ENCODE measurements at places on chromosomes 3 and 15.
A peak's percentile ranks its signal among the peaks of the same experiment; 100 is the strongest.

GRCh38 chr3:178084938-178085816 lies 451.1 kb upstream of the KCNMB2 start:
- peak; percentile 70 for DNase-seq

GRCh38 chr3:50708620-50709019 lies 33.9 kb downstream of the DOCK3 start:
- DNase-seq = no peak

DNA sequence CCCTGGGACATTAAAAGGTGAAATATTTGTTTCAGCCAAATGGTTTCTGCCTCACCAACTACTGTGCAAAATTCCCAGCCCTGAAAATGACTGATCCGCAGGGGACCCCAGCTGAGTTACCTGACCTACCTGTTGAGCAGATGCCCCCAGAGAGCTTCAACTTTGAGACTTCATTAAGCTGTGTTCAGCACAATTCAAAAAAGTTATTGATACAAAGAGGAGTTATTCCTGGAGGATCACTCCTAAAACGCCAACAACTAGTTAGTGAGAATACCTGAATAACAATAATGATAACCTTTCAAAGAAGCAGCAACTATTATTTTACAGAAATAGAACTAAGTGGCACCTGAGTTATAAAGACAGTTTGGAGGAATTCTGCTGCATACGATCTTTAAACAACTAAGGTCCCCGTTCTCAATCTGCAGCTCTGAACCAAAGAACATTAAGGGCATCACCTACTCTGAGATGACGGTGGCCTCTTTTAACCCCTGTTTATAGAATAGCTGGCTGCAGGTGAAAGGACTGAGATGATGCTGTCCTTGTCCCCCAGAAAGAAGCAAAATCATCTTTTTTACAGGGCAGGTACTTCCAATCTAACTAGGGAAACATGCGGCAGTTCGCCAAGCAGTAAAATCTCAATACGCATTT lies 659 bp downstream of the GADL1 start:
- no peak for DNase-seq

- no peak for DNase-seq
Measured at GRCh38 chr3:59576606-59577005, 526.8 kb upstream of the CFAP20DC start.

GRCh38 chr3:186171521-186171920 lies 62.6 kb upstream of the ETV5 start:
- no peak for DNase-seq

DNA sequence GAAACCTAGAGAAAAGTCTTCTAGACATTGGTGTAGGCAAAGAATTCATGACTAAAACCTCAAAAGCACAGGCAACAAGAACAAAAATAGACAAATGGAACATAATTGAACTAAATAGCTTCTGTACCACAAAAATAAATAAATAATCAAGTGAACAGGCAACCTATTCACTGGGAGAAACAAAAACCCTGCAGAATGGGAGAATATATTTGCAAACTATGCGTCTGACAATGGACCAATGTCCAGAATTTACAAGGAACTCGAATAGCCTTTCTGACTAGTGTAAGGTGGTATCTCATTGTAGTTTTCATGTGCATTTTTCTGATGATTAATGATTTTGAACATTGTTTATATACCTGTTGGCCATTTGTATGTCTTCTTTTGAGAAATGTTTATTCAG lies 37.0 kb upstream of the GCSAM start:
- DNase-seq = no peak

DNA sequence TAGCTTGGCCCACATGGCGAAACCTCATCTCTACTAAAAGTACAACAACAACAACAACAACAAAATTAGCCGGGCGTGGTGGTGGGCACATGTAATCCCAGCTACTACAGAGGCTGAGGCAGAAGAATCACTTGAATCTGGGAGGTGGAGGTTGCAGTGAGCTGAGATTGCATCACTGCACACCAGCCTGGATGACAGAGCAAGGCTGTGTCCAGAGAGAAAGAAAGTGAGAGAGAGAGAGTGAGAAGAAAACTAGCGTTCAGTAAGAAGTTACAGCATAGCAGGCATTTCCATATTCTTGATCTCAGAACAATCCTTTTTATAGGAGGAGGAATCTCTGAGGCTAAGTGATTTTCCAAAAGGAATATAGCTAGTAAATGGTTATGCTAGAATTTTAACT lies 1076.1 kb downstream of the AGBL1 start:
- peak; percentile 23 for DNase-seq

GRCh38 chr3:4174791-4175190 lies 128.4 kb upstream of the SETMAR start:
- no peak for DNase-seq

DNA sequence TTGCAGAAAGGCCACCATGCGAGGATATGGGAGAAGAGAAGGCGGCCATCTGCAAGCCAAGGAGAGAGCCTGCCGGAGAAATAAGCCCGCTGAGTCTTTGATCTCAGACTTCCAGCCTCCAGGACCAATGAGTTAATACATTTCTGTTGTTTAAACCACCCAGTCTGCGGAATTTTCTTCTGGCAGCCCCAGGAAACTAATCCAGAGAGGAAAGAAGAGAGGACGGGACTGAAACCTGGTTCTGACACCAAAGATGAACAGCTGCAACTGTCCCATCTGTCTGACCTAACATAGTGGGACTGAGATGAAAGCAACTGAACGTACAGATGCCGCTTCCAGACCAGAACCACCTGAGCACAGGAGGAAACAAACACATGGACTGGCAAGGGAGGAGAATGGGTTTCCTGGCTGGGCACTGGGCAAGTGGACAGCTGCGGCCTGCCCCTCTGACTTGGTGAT lies 32.3 kb downstream of the VGLL4 start:
- DNase-seq = no peak

GRCh38 chr3:150077107-150077506 lies 106.4 kb upstream of the PFN2 start:
- DNase-seq = no peak

- no peak for DNase-seq
Measured at GRCh38 chr3:119557877-119558269, 1.5 kb downstream of the CD80 start.

DNA sequence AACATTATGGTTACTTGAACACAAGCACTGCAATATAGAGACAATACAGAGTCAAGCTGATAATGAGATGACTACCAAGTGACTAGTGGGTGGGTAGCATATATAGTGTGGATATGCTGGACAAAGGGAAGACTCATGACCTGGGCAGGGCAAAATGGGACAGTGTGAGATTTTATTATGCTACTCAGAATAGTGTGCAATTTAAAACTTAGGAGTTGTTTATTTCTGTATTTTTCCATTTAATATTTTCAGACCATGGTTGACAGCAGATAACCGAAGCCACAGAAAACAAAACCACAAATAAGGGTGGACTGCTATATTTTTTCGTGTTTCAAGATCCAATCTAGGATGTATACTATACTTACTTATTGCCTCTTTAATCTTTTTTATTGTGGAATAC lies 19.6 kb downstream of the GALK2 start:
- no peak for DNase-seq

DNA sequence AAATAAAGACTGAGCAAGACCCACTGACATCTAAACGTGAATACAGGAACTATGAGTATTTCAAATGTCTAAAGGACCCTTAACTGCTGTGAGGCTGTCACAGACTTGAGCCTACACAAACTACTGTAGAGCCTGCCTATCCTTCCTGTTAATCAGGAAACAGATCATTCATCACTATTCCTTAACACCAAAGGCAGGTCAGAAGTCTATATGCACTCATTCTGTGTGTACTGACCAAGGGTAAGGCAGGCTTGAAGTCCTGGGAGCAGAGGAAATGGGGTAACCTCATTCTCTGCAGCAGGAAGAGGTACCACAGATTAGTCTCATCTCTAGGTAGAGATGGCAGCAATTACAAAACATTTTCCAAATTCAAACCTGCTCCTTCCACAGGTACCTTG lies 30.7 kb downstream of the NPTN start:
- DNase-seq = peak; percentile 22

Measured in EH (cell line).